ENCODE measurements at places on chromosomes 4 and X.

DNA sequence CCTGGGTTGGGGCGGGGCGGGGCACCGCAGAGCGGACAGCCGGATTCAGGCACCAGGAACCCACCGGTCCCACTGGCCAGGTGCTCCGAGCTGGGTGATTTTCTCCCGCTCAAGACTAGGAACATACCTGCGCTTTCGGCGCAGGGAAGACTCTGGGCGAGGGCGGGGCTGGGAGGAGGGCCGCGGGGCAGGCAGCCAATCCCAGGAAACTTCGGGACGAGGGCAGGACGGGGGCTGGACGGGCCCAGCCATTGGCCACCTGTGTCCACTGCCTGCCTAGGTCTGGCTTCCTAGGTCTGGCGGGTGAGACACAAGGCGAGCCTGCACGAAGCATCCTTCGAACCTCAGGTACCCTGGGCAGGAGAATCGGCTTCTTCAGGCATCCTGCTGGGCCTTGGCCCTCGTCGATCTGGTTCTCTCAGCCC lies 274 bp upstream of the ERVMER34-1 start:
- ATAC-seq: peak; percentile 59

DNA sequence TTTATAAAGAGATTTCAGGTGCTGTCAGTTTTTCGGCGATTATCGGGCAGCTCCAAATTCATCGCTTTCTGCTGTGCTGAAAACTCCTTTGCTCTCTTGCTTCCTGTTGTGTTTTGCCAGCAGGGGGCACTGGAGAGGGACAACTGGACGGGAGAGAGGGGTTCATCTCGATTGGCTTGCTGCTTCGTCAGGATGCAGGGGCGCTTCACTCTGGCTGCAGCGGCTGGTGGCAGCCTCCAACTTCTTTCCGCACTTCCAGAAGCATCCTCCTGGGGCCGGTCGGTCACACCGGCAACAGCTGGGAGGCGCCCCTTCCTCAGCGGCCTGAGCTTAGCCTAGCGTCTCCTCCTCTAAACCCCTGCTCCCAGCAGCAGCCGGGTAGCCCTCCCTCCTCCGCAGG lies 29.5 kb downstream of the MSL3 start:
- peak; percentile 72 for ATAC-seq

- no peak for ATAC-seq
These were observed 124.1 kb upstream of the PRR32 start for GRCh38 chrX:126695375-126695896.

- ATAC-seq: no peak
These were observed 22.1 kb downstream of the FMR1 start for GRCh38 chrX:147933815-147934214.

- peak; percentile 66 for ATAC-seq
These were observed 14.7 kb downstream of the CHST7 start for GRCh38 chrX:46588263-46588662.

DNA sequence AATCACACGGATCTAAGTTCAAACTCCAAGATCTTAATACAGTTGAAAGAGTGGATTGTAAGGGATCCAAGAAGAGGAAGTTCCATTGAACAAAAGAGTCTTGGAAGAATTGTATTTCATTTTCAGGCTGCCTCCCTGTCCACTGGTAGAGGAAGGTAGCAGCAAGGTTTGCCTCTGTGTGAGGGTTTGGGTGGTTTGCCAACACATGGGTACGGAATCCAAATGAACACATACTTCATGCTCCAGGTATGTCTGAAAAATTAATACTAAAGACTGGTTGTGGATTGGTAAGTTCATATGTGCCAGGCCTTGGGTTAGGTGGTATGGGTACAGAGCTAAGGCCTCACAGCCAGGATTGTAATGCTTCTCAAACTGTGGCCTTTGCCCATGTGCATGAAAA lies 523.6 kb upstream of the BOD1L1 start:
- ATAC-seq: no peak

DNA sequence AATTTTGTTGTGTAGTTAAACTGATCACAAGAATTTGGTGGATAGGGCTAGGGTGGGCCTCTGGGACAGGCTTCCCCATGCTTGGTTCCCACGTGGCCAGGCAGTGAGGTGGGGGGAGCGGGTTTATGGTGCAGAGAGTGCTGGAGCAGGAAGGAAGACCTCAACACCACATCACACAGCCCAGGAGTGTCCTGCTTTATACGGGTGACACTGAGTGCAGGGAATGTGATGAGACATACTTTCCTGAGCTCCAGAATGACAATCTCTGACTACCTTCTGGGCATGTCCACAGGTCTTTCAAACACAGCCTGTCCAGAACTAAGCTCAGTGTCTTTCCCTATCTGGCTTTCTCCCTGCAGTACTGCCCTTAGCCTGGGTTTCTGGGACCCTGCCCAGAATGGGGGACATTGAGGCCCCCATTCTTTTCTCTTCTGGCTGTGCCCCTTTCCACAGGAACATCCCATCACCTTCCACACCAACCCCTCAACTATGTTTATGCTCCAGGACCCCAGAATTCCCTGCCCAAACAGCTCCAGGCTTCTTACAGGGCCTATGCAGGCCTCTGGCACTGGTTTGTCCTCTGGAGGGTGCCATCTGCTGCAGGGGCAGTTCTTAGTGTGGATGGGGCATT lies 36.5 kb upstream of the RASL11B start:
- ATAC-seq: no peak

DNA sequence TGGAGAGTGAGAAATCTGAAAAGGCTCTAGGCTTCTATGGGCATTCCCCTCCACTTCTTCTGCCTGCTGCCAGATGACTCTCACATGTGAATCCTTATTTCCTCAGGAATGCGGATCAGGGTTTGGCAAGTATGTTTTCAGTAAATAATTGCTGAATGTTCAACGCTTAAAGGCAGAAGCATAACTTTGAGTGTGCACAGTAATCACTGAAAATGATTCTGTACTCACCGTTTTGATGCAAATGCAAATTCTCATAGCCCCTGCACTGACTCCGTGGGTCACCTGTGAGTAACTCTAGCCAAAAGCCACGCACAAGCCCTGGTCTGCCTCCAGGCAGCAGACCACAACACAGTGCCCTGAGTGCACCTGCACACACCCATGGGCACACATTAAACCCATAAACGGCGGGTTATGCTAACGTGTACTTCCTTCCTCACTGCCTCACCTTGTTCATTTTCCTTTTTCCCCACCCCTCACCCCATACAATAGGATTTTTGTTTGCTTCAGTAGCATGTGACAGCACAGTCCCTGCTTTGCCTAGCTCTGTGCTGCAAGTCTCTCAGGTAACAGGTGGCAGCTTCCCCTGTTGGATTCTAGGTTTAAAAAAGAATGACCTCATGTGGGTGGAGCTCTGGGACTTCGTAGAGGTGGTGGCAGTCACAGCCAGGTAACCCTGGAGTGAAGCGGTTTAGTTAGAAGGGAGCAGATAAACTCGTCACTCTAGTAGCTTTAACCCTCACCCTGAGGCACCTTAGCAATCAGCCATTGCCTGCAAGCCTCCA lies at the start of gene ARHGEF38:
Gene ARHGEF38 (plus strand): TSS at position 656 of the 782 bp plus-strand sequence. CDS start 146 bp downstream, outside the sequence.
- ATAC-seq: no peak

GRCh38 chr4:86857341-86858052 lies 8.3 kb upstream of the SLC10A6 start:
- ATAC-seq: no peak

GRCh38 chrX:110532581-110532931 lies 173.9 kb downstream of the RTL9 start:
- no peak for ATAC-seq

GRCh38 chrX:72079607-72080006 lies 52.1 kb downstream of the RTL5 start:
- ATAC-seq: peak; percentile 45

GRCh38 chr4:88137112-88137511 lies 21.3 kb downstream of the ABCG2 start:
- no peak for ATAC-seq

DNA sequence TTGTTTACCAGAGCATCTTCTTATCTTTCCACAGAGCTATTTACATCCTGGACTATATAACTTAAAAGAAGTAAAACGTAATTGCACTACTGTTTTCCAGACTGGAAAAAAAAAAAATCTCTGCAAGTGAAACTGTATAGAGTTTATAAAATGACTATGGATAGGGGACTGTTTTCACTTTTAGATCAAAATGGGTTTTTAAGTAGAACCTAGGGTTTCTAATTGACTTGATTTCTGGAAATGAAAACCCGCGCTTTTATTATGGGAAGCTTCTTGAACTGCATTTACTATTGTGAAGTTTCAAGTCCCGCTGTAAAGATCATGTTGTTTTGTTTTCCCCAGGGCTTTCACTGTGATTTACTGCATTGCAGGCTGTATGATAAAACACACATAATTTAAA lies 162.7 kb downstream of the STIM2 start:
- ATAC-seq: no peak

DNA sequence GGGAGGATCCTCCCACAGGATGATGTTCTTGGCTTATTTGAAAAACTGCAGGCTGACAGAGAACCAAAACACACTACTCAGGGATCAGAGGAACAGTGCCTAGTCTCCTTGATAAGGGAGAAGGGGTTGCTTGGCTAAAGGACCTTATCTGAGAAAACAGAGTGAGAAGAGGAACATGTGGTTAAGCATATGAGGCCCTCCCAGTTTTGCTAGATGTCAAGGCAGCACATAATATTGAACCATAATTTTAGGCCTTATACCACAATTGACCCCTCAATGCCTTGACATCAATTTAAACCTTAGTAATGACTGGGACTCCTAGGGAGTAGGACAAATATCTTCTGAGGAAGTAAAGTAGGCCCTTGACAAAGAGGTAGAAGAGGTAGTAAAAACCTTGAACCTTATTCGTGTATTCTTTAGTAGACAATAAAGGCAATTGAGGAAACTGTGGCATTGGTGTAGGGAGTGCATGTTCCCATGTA lies 79.3 kb downstream of the TEX13C start:
- ATAC-seq: no peak

- ATAC-seq: no peak
These were observed 276.4 kb downstream of the IL15 start for GRCh38 chr4:141912831-141913230.

DNA sequence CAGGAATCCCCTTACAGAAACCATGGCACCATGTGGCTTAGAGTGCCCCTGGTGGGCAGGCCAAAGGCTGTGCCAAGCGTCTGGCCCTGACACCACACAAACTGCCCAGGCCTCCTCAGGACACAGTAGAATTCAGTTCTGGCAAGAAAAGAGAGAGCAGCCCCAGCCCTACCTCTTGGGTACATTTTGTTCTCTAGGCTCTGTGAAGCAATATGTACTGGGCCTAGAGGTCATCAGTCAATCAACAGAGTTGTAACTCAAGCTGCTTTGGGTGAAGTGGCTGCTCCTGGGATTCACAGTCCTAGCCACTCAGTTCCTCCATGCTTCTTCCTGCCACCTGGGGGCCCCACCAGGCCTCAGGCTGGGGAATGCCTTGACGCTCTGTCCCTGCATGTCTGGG lies 158.1 kb upstream of the MAMLD1 start:
- no peak for ATAC-seq

DNA sequence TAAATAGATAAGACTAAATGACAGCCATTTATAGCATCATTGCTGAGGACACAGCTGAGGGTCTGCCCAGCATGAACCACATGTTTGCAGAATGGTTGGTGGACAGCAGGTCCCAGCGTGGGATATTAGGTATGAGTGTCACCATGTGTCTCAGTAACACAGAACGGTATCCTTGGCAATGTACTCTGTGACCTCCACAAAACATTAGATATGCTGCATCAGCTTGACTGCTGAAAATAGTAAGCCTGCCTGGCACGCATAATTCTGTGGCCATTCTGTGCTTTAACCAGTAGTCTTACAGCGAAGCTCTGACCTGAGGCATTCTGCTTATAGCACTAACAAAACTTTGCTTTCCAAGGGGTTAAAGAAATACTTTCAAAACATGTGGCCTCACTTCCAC lies 32.0 kb downstream of the LIMCH1 start:
- ATAC-seq: no peak

GRCh38 chr4:15955670-15956069 lies 7.3 kb downstream of the FGFBP2 start:
- no peak for ATAC-seq

DNA sequence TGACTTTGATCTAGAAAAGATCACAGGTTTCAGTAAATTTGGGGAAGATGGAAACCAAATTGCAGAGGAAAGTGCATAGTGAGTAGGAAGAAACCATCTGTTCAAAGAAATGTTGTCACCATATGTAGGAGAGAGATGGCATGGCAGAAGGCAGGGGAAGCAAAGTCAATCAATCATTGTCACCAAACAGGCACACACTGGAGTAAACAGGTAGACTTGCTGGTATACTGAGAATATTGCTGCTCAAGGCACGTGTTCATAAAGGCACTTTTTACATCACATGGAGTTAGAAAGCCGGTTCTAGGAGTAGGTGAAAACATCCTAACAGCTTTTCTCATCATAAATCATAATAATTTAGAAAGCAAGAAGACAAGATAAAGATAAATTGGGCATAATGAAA lies 550.5 kb upstream of the FAT1 start:
- ATAC-seq: no peak

GRCh38 chr4:22969287-22969896 lies 276.7 kb downstream of the GBA3 start:
- no peak for ATAC-seq

- no peak for ATAC-seq
These were observed 158.2 kb upstream of the SFRP2 start for GRCh38 chr4:153947124-153947523.
